CD4-positive, alpha-beta T cell (primary cell): ENCODE measurements at places on chromosomes 4 and X.
A peak's percentile ranks its signal among the peaks of the same experiment; 100 is the strongest.

GRCh38 chr4:121168446-121169281, 4.5 kb upstream of the TNIP3 start:
- H3K27ac ChIP-seq: no peak overlapping the region
- H3K4me1 ChIP-seq: peaks cover 9% of the 10 kb centered on the region
- no peaks in the 10 kb centered on the region for H3K27me3 ChIP-seq

GRCh38 chr4:37279894-37280592, 35.5 kb downstream of the NWD2 start:
- no peak for DNase-seq
- no peak overlapping the region for H3K4me3 ChIP-seq
- no peak overlapping the region for H3K27ac ChIP-seq

- no peak for DNase-seq
- no peak overlapping the region for H3K4me3 ChIP-seq
- H3K36me3 ChIP-seq: no peaks in the 10 kb centered on the region
- H3K4me1 ChIP-seq: no peaks in the 10 kb centered on the region
- no peak overlapping the region for H3K27ac ChIP-seq
Observed at GRCh38 chrX:53337101-53337500, 55.7 kb upstream of the IQSEC2 start.

- peaks cover 96% of the 10 kb centered on the region for H3K36me3 ChIP-seq
- no peaks in the 10 kb centered on the region for H3K27me3 ChIP-seq
- H3K4me3 ChIP-seq: no peak overlapping the region
- DNase-seq: no peak
- no peak overlapping the region for H3K27ac ChIP-seq
- no peaks in the 10 kb centered on the region for H3K4me1 ChIP-seq
Observed at GRCh38 chr4:143199503-143199902, 14.8 kb downstream of the USP38 start.

DNA sequence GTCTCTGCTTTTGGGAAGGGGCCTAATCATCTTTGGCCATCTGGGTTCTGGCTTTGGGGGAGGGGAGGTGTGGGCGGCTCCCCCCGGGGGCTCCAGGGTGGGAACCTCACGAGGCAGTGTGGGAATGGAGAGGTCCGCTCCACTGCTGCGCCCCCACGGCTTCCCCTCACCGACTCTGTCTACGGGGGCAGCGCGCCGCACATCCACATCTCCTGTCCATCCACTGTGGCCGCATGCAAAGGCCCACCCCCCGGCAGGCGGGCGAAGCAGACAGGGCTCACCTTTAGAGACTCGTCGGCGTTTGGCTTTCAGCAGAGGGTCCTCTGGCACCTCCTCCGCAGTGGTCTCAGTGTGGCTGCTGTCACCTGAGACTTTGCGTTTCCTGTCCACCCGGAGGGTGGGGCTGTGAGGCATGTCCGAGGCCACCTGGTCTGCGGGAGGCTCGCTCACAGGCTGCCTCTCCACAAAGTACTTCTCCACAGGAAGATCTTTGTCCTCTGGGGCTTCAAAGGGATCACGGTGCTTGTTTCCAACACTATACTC, 33.6 kb downstream of the BCOR start:
- no peak for DNase-seq
- no peaks in the 10 kb centered on the region for H3K27me3 ChIP-seq
- peaks cover 49% of the 10 kb centered on the region for H3K4me1 ChIP-seq
- no peak overlapping the region for H3K4me3 ChIP-seq
- H3K36me3 ChIP-seq: peaks cover 52% of the 10 kb centered on the region

GRCh38 chr4:43373201-43373600, 480.7 kb downstream of the GRXCR1 start:
- H3K27ac ChIP-seq: no peak overlapping the region
- no peak overlapping the region for H3K4me3 ChIP-seq
- H3K4me1 ChIP-seq: no peaks in the 10 kb centered on the region
- no peaks in the 10 kb centered on the region for H3K27me3 ChIP-seq
- DNase-seq: no peak

GRCh38 chr4:137597752-137598430, 65.6 kb upstream of the PCDH18 start:
- no peak overlapping the region for H3K4me3 ChIP-seq
- no peaks in the 10 kb centered on the region for H3K36me3 ChIP-seq
- H3K4me1 ChIP-seq: no peaks in the 10 kb centered on the region
- no peaks in the 10 kb centered on the region for H3K27me3 ChIP-seq
- H3K27ac ChIP-seq: no peak overlapping the region

GRCh38 chr4:87541956-87542709, 13.0 kb upstream of the SPARCL1 start:
- no peaks in the 10 kb centered on the region for H3K27me3 ChIP-seq
- H3K4me1 ChIP-seq: no peaks in the 10 kb centered on the region
- DNase-seq: no peak
- H3K36me3 ChIP-seq: no peaks in the 10 kb centered on the region

DNA sequence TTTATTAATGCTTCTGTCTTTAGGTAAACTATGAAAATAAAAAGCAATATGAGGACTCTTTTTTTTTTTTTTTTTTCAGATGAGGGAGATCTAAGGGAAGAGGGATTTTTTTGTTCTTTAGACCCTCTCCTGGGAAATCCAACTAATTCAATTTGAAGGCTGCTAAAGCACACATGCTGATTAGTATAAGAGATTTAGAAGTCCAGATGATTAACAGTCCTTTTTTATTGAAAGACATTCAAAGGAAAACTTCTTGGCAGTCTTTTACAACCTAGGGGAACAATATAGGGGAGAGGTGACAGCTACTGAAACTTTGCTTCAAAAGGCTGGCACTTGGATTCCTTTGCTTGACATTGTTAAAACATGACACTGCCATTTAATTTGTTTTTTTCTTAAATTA, 602.5 kb downstream of the RAPGEF2 start:
- H3K36me3 ChIP-seq: no peaks in the 10 kb centered on the region
- no peak overlapping the region for H3K27ac ChIP-seq
- H3K4me3 ChIP-seq: no peak overlapping the region
- DNase-seq: no peak
- H3K4me1 ChIP-seq: no peaks in the 10 kb centered on the region
- no peaks in the 10 kb centered on the region for H3K27me3 ChIP-seq

- peak overlapping the region; percentile 14 for H3K27ac ChIP-seq
- peaks cover 33% of the 10 kb centered on the region for H3K4me1 ChIP-seq
- H3K4me3 ChIP-seq: no peak overlapping the region
- DNase-seq: no peak
- no peaks in the 10 kb centered on the region for H3K27me3 ChIP-seq
- H3K36me3 ChIP-seq: peaks cover 14% of the 10 kb centered on the region
Observed at GRCh38 chr4:109699553-109700225, 3.6 kb downstream of the CASP6 start.

DNA sequence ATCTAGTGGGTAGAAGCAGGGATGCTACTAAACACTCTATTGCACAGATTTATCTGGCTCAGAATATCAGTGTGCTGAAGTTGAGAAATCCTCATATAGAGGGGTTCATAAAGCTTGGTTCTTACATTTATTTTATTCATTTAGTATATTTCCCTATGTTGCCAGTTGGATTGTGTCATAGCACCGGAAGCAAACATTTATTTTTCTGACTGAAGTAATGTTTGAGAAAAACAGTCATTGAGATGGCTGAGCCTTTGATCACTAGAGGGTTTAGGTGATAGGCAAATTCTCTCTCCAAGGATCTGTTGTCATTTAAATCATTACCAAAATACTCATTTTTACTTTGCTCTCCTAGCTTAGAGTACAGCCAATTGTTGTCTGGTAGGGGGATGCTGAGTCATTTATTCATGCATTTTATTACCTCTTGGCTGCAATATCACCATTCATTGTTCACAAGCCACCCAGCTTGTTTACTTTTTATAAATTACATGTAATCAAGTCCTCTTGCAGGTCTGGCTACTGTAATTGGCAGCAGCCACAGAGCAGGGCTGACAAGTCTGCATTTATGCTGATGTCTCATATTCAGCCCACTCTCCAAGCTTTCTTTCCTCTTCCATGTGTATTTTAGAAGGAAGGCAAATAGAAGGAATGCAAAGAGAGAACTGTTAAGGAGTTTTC, 15.2 kb downstream of the GAB1 start:
- no peaks in the 10 kb centered on the region for H3K4me1 ChIP-seq
- no peak overlapping the region for H3K27ac ChIP-seq
- no peak for DNase-seq
- no peak overlapping the region for H3K4me3 ChIP-seq

DNA sequence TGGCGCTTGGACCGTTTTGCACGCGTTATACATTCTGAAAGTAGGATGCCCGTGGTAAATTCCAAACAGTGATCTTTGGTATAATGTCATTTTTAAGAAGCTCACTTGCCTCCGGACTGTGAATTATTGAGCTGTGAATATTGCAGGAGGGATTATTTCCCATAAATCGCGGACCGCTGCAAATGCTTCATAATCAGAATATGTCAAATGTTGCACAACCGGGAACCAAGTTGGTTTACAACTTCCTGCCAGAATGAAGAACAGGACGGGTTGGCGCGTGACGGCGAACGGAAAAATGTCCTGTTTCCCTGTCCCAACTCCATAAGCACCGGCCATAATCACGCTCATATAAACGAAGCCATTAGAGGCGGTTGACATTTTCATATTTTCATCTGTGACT, 67.6 kb downstream of the SHOX start:
- H3K36me3 ChIP-seq: no peaks in the 10 kb centered on the region
- no peaks in the 10 kb centered on the region for H3K4me1 ChIP-seq
- DNase-seq: no peak

DNA sequence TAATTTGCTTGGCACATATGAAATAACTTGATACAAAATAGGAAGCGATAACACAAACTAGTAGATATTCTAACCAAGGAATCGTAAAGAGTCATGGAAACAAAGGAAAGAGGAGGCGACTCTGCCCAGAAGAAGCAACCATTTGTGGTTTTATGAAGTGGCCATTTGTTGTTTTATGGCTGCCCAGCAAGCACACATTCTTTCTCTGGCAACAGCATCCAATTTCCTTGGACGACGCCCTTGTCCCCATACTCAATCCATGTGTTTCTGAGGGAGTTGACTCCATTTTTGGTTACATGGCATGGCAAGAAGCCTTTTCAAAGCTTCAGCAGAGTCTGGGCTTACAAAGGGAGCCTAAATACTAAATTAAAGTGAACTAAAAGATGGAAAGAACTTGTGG, 295.1 kb downstream of the INPP4B start:
- peaks cover 15% of the 10 kb centered on the region for H3K4me1 ChIP-seq
- H3K27me3 ChIP-seq: no peaks in the 10 kb centered on the region
- no peak overlapping the region for H3K4me3 ChIP-seq
- no peaks in the 10 kb centered on the region for H3K36me3 ChIP-seq
- no peak for DNase-seq

DNA sequence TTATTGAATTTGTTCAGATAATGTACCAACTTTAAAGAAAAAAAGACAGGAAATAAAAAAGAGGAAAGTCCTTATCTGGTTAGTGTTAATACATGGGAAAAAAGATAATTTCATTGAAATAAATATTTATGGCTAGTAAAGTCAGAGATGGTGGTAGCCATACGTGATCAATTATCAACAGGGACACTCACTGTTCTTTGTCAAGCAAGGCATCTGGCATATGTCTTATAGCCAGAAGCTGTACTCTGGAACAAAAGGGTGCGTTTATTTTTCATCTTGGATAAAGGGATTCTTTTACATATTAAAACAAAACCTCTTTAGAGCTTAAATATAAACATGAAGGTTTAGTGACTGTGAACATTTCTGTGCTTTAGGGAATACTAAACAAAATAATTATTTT, 26.7 kb downstream of the HDX start:
- H3K36me3 ChIP-seq: no peaks in the 10 kb centered on the region
- no peak overlapping the region for H3K27ac ChIP-seq
- no peak overlapping the region for H3K4me3 ChIP-seq
- DNase-seq: no peak
- no peaks in the 10 kb centered on the region for H3K27me3 ChIP-seq
- no peaks in the 10 kb centered on the region for H3K4me1 ChIP-seq

GRCh38 chr4:48307528-48307927, 33.8 kb upstream of the SLAIN2 start:
- H3K27me3 ChIP-seq: no peaks in the 10 kb centered on the region
- H3K4me1 ChIP-seq: no peaks in the 10 kb centered on the region

DNA sequence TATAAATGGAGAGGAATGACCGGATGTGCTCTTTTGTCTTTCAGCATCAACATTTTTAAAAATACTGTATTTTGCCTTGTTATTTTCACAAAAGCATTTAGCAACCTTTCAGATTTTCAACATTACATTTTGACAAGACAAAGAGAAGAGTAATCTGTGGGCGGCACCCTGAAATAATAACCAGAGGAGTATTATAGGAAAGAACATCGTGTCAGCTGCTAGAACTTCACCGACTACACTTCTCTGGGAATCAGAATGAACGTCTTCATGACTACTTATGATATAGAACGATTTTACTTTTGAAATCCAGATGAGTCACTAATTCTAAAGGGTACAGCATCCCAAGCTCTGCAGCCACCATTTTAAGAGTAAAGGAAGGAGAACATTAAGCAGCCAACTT, 531.5 kb upstream of the FRG1 start:
- H3K36me3 ChIP-seq: no peaks in the 10 kb centered on the region
- H3K27ac ChIP-seq: no peak overlapping the region
- H3K4me1 ChIP-seq: no peaks in the 10 kb centered on the region
- DNase-seq: no peak

GRCh38 chrX:317424-318067, 1.1 kb downstream of the GTPBP6 start:
- peak overlapping the region; percentile 71 for H3K4me3 ChIP-seq
- no peak for DNase-seq
- no peak overlapping the region for H3K27ac ChIP-seq
- H3K36me3 ChIP-seq: peaks cover 36% of the 10 kb centered on the region
- no peaks in the 10 kb centered on the region for H3K27me3 ChIP-seq

- peak overlapping the region; percentile 14 for H3K4me3 ChIP-seq
- H3K27ac ChIP-seq: peak overlapping the region; percentile 70
- H3K36me3 ChIP-seq: no peaks in the 10 kb centered on the region
Observed at GRCh38 chrX:131987252-131987651, 35.9 kb upstream of the STK26 start.

- no peaks in the 10 kb centered on the region for H3K4me1 ChIP-seq
- H3K27ac ChIP-seq: no peak overlapping the region
- H3K36me3 ChIP-seq: no peaks in the 10 kb centered on the region
- no peaks in the 10 kb centered on the region for H3K27me3 ChIP-seq
- DNase-seq: no peak
- H3K4me3 ChIP-seq: no peak overlapping the region
Observed at GRCh38 chr4:91527056-91527455, 776.7 kb upstream of the GRID2 start.
